ENCODE measurements at places on chromosomes 1 and 21. TPM values are rescaled to one million over a fixed set of nuclear protein-coding genes. Genes with fewer than 3 reads are reported as not detected.

DNA sequence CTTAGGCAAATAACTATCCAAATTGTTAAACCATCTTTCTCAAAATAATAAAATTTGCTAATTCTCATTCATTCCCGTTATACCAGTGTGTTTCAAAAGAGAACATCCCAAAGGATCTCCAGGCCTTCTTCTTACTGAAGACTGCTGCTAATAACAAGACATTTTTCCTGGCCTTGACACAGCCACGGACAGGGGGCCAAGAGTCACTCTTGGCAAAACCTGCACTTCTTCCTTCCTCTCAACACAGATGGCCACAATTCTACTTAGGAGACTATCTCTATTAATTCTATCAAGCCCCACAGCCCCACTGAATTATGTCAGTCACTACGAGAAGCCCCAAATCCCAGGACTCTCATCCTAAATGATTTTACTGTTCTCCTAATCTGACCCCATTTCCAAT lies 86.0 kb downstream of the EVI5 start:
- H3K36me3 ChIP-seq: peaks cover 11% of the 10 kb centered on the region
- DNase-seq: no peak
- H3K4me1 ChIP-seq: no peaks in the 10 kb centered on the region
- H3K27ac ChIP-seq: no peak overlapping the region
- no peak overlapping the region for H3K4me3 ChIP-seq

DNA sequence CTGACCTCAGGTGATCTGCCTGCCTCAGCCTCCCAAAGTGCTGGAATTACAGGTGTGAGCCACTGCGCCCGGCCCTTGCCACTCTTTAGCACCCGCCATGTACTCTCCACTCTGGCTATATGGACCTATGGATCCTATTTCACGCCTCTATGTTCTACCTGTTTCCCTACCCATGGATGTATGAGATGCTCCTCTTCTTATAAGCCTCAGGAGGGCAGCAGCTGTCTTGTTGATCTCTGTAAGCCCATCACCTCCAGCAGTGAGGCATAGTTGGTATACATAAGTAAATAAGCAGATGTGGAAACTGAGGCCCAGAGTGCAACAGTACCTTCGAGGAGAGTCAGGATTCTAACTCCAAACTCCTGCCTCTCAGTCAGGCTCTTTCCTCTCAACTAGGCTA lies 24.7 kb upstream of the ARTN start:
- no peaks in the 10 kb centered on the region for H3K36me3 ChIP-seq
- no peaks in the 10 kb centered on the region for H3K4me1 ChIP-seq
- no peaks in the 10 kb centered on the region for H3K27me3 ChIP-seq
- no peak overlapping the region for H3K27ac ChIP-seq
- H3K4me3 ChIP-seq: no peak overlapping the region
- no peak for DNase-seq

GRCh38 chr1:155210314-155211104 lies 2.0 kb downstream of the MTX1 start:
- no peak overlapping the region for H3K4me3 ChIP-seq
- H3K27me3 ChIP-seq: no peaks in the 10 kb centered on the region
- H3K36me3 ChIP-seq: no peaks in the 10 kb centered on the region
- peaks cover 24% of the 10 kb centered on the region for H3K4me1 ChIP-seq
- no peak overlapping the region for H3K27ac ChIP-seq
- no peak for DNase-seq

GRCh38 chr1:3645247-3645646 lies 4.7 kb downstream of the WRAP73 start:
- H3K27me3 ChIP-seq: peaks cover under 1% of the 10 kb centered on the region
- H3K36me3 ChIP-seq: peaks cover 12% of the 10 kb centered on the region
- no peak for DNase-seq

CRYAA gene
- not detected for polyA plus RNA-seq

DNA sequence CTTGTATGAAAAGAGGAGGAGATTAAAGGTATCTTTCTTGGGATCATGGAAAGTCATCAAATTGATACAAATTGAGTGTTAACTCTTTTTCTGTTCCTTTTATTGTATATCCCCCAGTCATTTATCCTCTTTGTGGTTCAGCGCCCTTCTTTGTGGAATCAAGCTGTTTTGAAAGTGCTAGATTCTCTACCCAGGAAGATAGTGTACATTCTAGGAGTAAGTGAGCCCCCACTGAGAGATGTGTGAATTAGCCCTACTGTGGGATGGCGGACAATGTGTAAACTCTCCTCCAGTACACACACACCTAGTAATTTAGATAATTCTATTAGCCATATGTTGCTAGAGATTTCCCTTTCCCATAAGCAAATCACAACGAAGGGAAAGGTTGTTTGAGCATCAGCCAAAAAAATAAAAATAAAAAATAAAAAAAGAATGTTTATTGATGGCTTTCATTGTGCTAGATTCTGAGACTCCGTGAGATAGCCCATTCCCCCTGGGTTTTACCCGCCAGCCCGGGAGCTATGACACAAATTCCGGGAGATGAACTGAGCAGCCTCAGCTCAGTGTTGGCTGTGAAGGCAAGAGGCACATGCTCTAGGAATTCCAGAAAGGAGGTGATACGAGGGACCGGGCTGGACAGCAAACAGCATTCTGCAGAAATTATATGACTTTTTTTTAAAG lies 378.4 kb upstream of the RUNX1 start:
- H3K27me3 ChIP-seq: peaks cover 4% of the 10 kb centered on the region
- no peaks in the 10 kb centered on the region for H3K4me1 ChIP-seq
- no peak for DNase-seq

DNA sequence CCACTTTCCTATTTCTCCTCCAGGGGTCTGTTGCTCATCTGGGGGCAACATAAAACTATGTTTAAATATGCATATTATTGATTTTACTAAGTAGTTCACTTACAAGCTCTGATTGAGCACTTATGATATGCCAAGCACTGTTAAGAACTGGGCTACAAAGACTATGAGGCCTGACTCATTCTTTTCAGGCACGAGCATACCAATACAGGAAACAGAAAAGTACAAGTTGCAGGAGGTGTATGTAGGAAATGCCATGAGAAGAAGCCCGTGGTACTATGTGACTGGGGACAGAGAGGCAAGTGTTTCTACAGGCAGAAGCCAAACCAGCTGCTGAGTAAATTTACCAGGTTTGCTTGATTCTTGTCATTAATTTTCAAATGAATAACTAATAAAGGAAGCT lies 120.4 kb upstream of the PTGFR start:
- H3K4me3 ChIP-seq: no peak overlapping the region
- DNase-seq: no peak
- H3K27ac ChIP-seq: no peak overlapping the region
- H3K4me1 ChIP-seq: no peaks in the 10 kb centered on the region
